ENCODE measurements at places on chromosomes 16 and 17. TPM values are rescaled to one million over a fixed set of nuclear protein-coding genes. Genes with fewer than 3 reads are reported as not detected.

GRCh38 chr17:7992924-7993323, 9.5 kb upstream of the GUCY2D start:
- no peak for DNase-seq

GRCh38 chr17:43342589-43342890, 56.3 kb upstream of the ARL4D start:
- no peak for DNase-seq

DNA sequence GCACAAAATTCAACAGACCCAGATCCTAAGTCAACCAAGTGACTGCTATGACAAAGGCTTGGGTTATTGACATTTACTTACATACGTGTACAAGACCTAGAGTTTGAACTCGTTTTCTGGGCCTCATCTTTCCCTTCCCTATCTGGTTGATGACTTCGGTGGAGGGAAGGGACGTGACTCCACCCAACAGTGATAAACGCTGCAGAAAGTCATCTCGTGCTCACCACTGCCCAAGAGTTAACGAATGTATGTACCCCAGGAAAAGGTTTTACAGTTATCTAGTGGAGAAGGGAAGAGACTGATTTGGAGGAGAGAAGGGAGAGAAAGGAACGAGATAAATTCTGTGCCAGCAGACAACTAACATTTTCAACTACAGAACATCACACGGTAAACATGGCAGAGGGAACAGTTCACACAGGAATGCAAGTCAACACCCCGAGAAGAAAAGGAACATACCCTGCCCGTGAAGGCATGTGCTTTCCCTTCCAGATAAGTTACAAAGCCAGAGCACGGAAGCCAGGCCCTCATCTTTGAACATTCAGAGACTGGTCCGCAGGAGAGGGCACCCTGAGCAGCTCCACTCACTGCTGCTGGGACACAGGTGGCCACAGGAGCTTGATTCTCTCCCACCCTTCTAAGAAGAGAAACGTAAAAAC, 13.9 kb upstream of the CYTH1 start:
- no peak for DNase-seq

DNA sequence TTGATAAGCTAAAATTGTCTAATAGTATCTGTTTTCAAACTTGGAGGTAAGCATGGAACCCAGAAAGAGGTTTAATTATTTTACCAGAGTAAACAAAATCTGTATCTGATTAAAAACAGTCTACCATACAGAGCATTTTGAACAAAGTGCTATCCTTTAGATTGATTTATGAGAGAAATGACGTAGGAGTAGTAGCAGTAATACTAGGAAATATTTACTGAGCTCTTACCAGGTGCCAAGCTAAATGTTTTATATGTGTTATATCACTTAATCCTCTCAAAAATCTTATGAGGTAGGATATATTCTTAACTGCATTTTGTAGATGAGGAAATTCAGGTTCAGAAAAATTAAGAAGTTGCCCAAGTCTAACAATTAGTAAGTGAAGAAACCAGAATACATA, 186.4 kb upstream of the NOG start:
- DNase-seq, result no peak

- DNase-seq, result no peak
These were observed 141.8 kb downstream of the GRIN2A start for GRCh38 chr16:10040136-10041080.

DNA sequence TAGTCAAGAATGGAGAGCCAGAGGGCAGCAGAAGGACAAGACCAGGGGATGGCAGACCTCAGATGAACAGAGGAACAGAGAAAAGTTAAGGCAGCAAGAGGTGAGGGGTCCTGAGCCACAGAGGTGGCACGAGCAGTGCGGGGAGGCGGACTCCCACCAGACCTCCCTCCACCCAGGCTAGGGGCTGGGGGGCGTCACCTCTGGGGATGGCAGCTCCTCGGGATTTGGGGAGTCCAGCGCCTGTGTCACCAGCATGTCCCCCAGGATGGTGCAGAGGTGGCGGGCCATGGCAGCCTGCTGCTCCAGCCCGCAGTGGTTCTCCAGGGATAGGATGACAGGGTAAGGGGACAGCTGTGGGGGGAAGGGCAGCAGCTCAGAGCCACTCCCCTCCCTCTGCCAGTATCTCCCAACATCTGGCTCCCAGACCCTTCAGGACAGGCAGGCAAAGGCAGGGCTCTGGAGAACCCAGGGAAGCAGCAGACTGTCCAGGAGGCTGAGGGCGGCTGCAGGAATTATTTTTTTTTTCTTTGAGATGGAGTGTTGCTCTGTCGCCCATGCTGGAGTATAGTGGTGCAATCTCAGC, 15.8 kb downstream of the PLCD3 start:
- DNase-seq, result peak; percentile 10

GRCh38 chr17:45640141-45640850, 143.8 kb upstream of the CRHR1 start:
- DNase-seq, result no peak

DNA sequence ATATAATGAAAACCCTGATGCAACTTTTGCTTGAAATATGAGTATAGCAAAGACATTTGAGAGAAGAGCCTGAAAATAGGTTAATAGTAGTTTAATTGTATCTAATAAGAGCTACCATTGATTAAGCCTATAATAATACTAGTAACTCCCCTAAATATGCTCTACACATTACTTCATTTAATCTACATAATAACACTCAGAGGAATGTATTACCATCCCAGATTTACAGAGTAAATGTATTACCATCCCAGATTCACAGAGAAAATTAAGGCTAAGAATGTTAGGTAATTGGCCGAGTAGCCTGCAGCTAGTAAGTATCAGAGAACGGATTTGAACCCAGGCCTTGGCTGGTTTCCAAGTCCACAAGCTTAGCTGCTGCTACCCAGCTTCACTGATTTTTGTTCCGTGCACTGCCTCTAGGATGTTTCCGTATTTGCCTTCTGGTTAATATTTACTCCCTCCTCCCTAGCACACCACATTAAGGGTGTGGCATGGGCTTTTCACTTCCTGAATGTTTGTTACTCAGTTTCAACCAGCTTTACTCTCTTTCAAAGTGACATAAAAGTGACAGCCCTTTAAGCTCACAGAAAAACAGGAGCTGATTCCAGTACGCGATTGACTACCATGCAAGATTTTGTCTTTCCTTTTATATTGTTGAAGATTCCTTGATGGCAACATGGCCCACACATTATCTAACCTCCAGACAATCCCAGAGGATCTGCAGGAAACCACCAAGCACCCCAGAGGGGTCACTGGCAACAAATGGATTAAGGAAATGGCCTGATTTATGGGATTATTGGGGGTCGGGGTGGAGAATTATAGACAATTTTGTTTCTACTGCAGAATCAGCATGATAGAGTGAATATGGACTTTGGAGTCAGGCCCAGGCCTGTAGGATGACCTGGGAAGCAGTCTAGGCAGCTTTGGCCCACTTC, 26.7 kb upstream of the TOX3 start:
- no peak for DNase-seq

GRCh38 chr16:86059253-86060171, 160.6 kb downstream of the IRF8 start:
- peak; percentile 36 for DNase-seq

GRCh38 chr16:85424260-85425073, 188.7 kb upstream of the GSE1 start:
- no peak for DNase-seq

DNA sequence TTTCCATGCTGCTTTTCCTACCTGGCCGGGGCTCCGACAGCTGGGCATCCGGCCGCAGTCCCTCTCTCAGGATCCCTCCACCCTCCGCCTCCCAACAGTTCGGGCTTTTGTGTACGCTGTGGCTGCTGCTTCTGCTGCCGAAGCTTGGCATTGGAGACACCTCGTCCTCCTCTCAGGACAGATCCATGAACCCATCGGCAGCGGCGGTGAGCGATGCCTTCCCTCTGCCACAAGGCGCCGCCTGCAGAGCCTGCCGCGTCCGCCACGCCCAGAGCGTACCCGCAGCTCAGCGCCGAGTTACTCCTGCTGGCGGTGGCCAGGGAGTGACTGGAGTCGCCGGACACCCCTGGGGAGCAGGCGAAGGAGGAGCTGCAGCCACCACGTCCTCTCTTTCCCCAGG, 2032.8 kb downstream of the TP53TG3F start:
- DNase-seq, result no peak

GRCh38 chr16:10114409-10114808, 67.8 kb downstream of the GRIN2A start:
- DNase-seq, result no peak

- DNase-seq, result no peak
These were observed 8.0 kb downstream of the SECTM1 start for GRCh38 chr17:82325286-82326180.

DNA sequence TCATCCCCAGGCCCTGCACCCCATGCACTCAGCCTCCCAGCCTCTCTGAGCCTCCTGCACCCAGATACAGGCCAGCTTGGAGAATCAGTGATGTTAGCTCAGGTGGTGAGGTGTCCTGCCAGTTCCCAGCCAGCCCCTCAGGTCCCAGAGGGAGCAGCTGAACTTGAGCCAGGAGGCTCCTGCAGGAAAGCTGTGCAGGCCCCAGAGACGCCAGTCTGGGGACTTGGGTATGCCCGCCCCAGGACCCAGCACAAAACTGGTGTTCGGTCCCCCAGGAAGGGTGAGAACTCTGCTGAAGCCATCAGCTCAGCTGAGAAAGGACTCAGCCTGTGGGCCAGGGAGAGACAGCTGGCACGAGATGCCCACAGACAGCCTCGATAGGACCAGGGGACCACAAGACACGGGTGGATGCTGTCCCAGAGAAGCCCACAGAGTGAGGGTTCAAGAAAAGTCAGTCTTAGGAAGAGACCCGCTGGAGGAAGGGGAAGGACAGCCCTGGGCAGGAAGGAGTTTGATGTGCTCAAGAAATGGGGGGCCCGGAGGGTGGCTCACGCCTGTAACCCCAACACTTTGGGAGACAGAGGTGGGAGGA, 11.0 kb downstream of the ENDOV start:
- no peak for DNase-seq

DNA sequence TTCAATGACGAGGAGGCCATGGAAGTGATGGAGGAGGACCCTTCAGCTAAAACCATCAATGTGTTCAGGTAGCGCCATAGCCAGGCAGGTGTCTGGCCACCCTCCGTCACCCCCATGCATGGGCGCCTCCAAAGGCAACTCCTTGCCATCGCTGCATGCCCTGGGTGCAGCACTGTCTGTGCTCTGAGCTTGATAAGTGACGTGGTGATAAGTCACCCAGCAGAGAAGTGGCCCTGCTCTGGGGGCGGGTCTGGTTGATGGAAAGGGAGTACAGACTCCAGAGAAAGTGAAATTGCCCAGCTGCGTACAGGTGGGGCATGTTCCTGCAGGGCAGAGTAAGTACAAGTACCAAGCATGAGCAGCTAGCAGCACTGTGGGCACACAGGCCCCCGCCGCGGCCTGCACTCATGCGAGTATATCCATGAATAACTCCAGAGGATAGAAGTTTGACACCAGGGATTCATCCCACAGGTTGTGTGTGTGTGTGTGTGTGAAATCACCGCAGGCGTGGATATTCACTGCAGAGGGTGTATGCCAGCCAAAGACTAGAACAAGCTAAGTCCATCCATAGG, 13.1 kb downstream of the DNAI2 start:
- DNase-seq, result no peak

DNA sequence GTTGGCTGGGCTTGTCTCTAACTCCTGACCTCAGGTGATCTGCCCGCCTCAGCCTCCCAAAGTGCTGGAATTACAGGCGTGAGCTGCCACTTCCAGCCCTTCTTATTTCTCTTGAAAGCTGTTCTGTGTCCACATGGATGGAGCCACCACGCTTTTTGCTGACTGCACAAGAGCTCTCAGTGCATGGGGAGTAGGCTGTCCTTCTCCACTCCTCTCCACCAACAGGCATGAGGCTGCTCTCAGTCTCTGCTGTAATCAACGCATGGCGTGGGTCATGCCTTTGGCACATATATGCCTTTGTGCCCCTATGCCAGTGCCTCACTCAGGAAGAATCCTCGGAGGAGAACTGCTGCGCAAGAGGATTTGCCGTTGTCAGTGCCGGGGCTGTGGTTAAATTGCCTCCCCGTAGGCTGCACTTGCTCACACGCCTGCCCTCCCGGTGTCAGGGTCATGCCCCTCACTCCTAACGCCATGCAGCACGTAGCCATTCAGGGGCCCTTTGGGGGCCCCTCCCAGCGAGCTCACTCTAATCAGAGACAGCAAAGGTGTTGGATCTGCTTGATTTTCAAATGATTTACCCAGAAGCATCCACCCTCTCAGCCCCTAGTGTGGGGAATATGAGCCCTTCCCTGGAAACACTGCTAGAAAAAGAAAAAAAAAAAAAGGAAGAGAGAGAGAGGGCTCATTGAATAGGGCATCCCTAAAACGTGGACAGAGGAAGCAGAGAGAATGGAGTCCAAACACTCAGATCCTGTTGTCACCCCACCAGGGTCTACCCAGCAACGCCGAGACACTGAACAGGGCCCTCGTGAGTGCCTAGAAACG, 47.5 kb upstream of the ZCCHC14 start:
- no peak for DNase-seq

GRCh38 chr16:68083861-68084503, 1.2 kb upstream of the NFATC3 start:
- no peak for DNase-seq

DNA sequence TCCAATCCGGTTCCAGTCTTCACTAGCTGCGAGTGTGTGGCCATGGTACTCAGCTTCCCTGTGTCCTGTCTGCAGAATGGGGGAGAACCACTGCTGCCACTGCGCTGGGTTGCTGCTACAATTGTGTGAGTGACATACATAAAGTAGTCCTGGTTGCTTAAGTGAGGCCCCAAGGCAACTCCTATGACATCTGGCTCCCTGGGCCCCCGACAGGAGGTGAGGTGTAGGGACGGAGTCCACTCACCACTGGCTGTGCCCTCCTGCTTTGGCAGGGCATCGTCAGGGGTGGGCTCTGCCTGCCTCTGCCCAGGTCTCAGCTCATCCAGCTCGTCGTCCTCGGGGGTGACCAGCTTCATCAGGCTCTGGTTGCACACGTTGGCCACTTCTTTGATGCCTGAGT, 20.4 kb downstream of the VAC14 start:
- DNase-seq, result no peak

DNA sequence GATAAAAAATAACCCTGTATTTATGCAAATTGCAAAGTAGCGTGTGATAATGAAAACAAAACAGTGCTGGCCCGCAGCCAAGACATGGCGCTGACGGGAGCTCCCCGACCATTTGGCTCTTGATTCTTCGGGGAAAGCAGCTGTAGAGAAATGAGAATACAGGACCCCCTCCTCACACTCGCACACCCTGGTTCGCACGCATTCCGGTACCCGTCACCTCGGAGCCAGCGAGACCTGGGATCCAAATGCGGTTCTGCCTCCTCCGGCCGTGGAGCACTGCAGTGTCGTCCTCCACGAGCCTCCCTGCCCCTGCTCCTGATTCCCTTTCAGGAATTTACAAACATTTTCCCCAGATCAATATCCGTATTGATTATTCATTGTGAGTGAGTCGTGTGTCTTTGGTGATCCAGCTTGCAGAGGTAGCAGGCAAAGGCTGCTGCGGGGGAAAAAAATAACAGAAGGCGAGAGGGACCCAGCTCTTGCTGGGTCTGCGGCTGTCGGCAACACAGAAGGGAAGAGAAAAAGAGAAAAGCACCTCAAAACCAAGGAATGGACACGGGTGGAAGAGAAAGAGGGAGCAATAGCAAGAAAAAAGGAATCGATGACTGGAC, 184.1 kb upstream of the ZFHX3 start:
- no peak for DNase-seq

MAF gene
- 31.6 TPM for total RNA-seq

UTS2R gene
- 0.20 TPM for total RNA-seq

SLC12A3 gene
- not detected for total RNA-seq

MGAT5B gene
- total RNA-seq, result 0.69 TPM

ARHGDIG gene
- total RNA-seq, result 0.99 TPM

Measured in skin of body (tissue), 3 donors.